CD4-positive, CD25-positive, alpha-beta regulatory T cell (primary cell): ENCODE measurements at places on chromosomes 13 and 19.

DNA sequence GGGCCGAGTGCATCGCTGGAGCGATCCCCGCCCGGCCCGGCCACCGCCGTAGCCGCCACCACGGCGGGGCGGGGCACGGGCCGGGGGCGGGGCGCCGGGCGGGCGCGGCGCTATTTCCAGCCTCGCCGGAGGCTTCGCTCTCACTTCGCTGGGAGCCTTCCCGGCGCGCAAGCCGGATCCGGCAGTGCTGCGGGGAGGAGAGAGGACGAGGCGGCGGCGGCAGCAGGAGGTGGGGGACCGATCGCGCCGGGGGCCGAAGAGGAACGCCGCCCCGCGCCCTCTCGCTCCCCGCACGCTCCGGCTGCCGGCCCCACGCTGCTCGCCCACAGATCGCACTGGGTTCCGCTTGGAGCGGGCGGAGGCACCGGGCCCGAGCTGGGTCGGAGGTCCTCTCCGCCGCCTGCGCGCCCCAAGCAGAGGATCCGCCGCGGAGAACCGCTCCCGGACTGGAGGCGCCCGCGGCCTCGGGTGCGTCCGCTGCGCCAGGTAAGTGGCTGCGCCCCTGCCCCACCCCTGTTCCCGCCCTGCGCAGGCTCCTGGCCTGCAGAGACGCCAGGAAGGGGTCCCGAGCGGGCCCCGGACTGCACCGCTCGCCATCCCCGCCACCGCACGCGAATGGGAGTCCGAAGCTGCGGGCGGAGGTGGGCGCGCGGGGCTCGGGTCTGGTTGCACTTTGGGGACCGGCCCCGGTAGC, at the start of gene CHST8:
Gene CHST8, plus strand, starts transcription at position 143 of the 694 bp plus-strand sequence. CDS start 67,309 bp downstream, outside the sequence.
- DNase-seq: no peak

GRCh38 chr13:98509271-98510155, 67.4 kb downstream of the STK24 start:
- peak; percentile 19 for DNase-seq

- no peak for DNase-seq
These were observed 1.5 kb downstream of the CALM3 start for GRCh38 chr19:46602392-46603194.

DNA sequence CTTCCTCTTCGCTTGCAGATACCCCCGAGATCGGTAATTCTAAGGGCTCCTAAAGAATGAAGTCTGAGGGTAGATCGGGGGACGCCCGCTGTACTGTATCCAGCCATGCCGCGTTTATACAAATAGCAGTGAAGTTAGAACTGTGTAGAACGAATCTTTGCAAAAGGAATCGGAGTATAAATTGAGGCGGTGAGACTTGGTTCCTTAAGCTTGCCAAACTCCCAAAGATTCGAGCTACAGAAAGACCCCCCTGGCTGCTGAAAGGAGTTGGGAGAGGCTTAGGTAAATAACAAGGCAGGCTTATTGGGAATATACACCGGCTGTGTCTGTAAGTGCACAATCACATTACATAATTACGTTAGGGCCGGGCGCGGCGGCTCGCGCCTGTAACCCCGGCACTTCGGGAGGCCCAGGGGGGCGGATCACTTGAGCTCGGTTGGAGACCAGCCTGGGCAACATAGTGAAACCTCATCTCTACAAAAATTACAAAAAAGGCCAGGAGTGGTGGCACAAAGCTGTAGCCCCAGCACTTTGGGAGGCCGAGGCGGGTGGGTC, 12.2 kb downstream of the TMEM160 start:
- no peak for DNase-seq

DNA sequence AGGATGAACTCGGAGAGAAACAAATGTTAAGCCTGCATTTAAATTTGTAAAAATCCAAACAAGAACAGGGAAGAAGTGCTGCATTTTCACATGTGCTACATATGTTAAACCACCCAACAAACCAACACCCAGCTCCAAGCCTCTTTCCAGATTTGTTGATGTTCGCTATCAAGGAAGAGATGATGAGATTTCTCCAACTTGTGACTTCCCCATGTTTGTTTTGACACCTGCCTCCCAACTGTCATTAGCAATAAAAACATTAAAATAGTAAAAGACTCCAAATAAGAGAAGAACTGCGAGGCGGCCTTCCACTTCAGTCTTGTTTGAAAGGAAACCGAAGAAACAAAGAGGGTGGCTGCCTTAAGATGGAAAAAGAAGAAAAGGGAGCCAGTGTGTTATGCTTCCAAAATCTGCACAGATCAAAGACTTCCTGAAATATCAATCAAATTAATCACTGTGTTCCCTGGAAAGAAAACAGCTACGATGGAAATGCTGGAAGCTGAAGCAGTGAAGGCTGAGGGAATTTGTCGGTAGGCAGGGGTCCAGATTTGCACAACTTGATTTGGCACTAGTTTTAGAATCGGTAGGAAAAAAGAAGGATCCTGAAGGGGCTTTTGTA, 14.0 kb upstream of the GGACT start:
- DNase-seq: no peak

- no peak for DNase-seq
These were observed 138.4 kb downstream of the POSTN start for GRCh38 chr13:37460166-37460565.

DNA sequence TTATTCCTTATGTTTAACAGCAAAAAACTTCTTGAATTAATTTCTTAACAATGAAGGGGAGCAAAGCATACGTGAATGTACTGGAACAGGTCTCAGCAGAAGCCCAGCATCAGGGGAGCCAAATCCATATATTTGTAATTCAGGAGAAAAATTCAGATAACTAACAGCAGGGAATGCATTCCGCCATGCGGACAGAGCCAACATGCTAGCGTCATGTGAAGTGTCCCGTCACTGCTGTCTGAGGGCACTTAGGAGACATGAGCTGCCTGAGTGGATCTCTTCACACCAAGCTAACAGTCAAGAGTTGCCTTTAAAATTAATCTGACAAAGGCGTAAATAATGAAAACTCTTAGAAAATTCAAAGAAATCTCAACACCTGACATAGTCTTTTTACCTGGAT, 6.4 kb downstream of the AMER2 start:
- no peak for DNase-seq

- peak; percentile 18 for DNase-seq
These were observed 35.5 kb downstream of the CBY2 start for GRCh38 chr13:45737571-45738017.

DNA sequence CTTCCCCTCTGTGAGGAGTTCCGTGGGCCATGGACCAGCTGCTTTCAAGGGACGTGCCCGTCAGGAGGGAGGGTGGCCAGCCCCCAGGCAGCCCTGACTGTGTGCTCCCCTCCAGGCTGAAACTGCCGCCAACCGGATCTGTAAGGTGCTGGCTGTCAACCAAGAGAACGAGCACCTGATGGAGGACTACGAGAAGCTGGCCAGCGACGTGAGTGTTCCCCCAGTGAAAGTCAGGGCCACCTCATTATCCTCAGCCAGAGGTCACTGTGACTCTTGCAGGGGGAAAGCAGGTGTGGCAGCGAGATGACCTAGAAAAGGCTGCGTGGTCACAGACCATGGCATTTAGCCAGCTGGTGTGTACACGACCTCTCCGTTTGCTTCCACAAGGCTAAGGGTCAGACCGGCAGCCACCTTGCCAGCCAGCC, 29.9 kb downstream of the CAPN12 start:
- no peak for DNase-seq

DNA sequence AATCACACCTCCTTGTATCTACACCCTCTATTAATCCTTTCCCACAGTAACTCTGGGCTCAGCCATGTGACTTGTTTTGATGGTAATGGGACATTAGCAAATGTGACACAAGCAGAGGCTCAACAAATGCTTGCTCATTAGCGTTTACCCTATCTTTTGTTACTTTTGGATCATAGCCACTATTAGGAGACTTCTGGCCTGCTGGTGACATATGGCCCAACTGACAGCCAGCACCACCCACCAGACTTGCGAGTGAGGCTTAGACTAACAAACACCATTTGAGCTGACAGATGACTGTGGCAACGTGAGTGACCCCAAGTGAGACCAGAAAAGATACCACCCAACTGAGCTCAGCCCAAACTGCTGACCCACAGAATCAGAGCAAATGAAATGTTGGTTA, 154.1 kb downstream of the OLFM4 start:
- DNase-seq: no peak

DNA sequence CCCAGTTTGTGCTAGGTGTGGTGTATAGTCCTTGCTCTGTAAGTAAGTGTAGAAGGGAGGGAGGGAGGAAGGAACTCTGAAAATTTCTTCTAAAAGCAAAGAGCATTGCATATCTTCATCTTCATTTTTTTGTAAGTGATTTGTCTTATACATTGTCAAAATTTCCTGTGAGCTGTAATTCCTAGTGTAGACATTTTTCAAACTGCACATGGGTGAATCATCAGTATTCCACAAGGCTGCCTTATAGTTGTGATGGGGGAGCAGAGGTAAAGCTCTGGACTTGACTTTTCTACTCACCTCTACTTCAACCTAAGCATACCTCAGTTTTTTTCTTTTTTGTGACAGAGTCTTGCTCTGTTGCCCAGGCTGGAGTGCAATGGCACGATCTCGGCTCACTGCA, 86.9 kb downstream of the CDK8 start:
- no peak for DNase-seq

GRCh38 chr19:34314437-34315313, 50.3 kb upstream of the GPI start:
- no peak for DNase-seq

GRCh38 chr13:102190930-102191329, 210.9 kb downstream of the FGF14 start:
- DNase-seq: no peak

DNA sequence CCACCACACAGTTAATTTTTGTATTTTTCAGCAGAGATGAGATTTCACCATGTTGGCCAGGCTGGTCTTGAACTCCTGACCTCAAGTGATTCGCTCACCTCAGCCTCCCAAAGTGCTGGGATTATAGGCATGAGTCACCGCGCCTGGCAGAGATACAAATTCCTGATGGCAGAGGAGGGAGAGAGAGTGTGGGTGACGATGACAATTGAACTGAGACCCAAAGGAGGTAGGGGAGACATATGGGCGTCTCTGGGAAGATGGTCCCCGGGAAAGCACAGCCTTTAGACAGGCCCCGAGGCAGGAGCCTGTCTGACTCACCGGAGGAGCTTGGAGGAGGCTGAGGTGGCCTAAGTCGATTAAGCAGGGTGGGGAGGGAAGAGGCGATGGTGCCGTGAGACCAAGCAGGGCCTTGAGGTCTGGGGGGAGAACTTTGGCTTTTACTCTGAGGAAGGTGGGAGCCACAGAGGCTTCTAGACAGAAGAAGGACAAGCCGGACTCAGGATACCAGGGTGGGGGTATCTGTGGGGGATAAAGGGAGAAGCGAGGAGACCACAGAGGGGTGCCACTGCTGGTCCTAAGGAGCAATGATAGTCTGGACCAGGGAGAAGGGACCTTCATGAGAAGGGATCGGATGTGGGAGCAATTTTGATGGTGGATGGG, 38.2 kb downstream of the ARRDC2 start:
- no peak for DNase-seq

- DNase-seq: peak; percentile 78
These were observed 15.7 kb downstream of the BCAT2 start for GRCh38 chr19:48795055-48795684.

GRCh38 chr19:29620931-29621351, 14.9 kb downstream of the POP4 start:
- peak; percentile 63 for DNase-seq

DNA sequence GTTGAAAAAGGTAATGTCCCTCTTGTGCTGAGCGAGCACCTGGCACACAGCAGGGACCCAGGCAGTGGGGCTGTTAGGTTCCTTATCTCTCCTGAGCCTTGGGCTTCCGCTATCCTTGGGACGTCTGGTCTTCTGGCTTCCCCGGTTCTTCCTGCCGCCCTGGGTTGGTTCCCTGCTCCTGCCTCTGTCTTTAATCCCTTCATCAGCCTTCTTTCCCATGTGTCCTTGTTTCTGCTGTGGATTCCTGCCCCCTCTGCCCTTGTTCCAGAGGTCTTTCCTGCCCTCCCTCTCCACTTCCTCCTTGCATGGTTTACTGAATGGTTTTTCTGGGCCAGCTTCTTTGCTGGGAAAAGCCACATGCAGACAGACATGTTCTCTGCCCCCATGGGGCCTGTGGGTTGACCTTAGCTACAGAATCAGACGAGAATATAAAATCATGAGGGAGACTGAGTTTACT, 2.6 kb downstream of the EPN1 start:
- no peak for DNase-seq

- no peak for DNase-seq
These were observed 73.0 kb downstream of the ZNF100 start for GRCh38 chr19:21694171-21694906.

GRCh38 chr13:100584896-100585295, 3.7 kb downstream of the GGACT start:
- DNase-seq: no peak

GRCh38 chr13:106498571-106498970, 36.9 kb downstream of the EFNB2 start:
- DNase-seq: no peak

DNA sequence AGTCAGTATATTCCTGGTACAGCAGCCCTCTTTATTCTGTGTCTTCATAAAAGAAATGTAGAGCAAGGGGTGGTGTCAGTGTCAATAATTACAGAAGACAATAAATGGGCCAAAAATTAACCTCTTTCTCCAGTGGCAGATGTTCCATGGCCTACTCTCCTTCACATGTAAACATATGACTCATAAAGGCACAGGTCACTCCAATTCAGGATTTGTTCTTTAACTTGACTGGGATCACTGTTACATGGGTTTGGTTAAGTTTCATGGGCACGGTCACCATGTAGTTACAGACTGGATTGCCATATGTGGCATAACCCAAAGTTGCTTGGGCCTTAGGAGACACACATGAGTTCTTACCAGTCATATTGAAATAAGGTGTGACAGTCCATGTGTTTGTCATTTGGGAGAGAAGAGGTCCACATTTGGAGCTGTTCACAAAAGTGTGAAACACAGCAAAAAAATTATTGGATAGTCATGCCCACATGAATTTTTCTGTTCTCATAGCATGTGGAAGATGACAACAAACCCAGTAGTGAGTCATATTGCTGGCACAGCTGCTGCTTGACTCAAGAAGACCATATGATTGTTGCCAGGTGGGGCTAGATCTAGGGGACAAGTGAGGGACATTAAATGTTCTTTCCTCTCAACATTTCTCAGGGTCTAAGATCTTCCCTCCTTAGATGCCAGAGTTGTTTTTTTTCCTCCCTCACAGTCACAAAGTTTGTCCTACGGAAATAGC, 68.1 kb upstream of the HTR2A start:
- DNase-seq: no peak

DNA sequence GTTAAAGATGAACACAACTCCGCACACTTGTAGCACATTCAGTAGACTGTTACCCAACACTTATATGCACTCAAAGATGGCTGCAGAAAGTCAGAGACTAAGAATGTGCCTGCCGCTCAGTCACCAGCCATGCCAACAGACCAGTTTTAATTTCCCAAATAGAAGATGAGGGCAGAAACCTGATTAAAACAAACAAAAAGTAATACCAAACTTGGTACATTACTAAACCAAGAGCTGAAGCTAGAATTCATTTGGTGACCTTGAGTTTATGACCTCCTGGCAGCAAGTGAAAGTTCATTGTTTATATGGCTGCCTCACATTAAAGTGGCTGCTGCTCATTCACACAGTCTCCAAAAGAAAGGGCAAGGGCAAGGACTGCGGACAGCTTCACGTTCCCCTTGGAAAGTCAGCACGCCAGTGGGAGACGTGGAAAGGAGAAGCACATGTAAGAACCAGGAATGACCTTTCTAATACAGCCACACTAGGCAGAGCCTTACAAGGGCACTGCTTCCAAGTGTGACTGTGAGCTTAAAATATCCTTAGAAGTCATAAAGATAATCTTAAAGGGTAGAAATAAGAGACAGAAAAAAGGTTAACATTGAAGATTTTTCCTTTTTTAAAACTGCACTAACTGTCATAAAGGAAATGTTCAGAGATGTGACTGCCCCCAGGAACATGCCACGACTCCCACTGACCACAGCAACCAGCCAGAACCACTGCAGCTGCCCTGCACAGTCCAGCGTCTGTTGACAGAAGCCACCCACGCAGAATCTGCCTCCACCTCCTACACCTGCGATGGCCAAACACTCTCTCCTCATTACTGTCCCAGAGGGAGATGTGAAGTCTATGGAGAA, 73.5 kb downstream of the STK24 start:
- DNase-seq: no peak
